ENCODE measurements at places on chromosomes 13 and 19. TPM values are rescaled to one million over a fixed set of nuclear protein-coding genes. Genes with fewer than 3 reads are reported as not detected.

DNA sequence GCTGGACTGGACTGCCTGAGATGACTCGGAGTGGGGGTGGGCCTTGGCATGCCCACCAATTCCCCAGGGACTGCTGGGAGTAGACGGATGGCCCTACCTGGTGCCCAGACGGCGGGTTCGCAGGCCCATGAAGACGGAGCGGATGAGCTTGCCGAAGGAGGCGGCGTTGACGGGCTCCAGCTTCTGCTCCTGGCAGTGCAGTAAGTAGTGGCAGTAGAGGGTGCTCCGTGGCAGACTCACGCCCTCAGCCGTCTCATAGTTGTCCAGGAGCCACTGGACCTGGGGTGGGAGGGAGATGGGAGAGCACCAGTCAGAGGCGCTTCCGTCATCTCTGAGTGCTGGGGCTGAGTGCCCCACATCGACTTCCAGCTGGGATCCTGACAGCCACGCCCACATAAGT lies 17.6 kb downstream of the DCAF15 start:
- no peak for DNase-seq

DNA sequence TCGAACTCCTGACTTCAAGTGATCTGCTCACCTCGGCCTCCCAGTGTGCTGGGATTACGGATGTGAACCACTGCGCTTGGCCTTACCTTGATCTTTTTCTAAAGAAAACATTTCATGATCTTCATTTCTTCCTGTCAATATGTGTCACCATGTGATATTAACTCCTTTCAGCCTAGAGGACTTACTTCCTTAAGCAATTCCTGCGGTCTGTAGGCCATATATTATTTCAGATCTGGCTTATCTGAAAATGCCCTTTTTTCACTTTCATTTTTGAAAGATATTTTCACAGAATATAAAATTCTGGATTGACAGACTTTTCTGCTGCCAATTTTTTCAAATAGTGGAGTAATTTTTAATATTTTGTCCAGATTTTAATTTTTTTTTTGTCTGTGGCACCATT lies 2.0 kb upstream of the GPR32 start:
- no peak for DNase-seq

F10 gene
- not detected for total RNA-seq

ZNF121 gene
- total RNA-seq, result 36.6 TPM

- DNase-seq, result no peak
Measured at GRCh38 chr13:21733475-21734263, 62.8 kb downstream of the FGF9 start.

Data from PC-9 (cell line).